ENCODE measurements at places on chromosomes 2 and 18.

DNA sequence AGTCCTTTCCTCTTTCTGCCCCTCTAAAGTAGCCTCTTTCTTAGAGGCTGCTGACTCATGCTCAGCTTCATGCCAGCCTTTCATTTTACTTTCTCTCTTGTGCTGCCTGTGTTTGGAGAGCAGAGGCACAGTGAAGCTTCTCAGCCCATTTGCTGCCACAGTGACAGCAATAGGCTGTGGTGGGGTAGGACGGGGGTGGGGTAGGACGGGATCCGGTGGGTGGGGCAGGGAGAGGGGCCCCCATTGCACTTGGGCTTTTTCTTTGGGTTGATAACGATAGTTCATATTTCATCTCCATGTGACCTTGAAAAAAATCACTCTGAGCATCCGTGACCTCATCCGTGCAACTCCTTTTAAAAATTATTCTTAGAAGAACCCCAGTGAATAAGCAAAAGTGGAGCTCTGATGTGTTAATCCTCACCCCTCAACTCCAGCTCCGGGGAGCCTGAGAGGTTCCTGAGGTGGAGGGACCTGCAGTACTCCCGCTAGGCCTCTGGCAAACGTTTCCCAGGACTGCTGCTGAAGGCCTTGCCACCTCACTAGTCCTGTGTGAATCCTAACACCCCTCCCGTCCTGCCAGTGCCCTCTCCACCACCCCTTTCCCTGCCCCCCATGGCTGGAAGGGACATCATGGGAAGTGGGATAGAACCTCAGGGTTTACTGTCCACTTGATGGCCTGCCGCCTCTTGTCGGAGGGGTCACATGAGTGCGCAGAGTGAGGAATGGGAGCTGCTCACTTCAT lies 70.8 kb downstream of the INPP4A start:
- peak; percentile 68 for DNase-seq

DNA sequence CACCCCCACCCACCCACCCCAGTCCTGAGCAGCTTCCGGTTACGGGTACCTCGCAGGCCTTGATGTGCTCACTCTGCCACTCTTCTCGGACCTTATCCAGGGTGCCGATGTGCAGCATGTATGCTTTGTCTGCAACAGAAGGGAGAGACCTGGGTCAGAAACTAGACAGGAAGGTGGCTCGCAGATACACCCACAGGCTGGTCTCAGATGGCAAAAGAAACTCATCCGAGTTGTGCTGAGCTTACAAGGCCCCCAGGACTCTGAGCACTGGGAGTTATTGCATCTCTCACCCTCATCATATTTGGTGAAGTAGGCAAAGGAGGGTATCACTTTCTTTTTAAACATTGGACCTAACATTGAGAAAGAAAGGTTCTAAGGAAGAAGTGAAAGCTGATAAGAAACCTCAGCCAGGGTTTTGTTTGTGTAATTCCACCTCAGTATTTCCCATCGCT lies 30.6 kb upstream of the EPG5 start:
- DNase-seq, result no peak

DNA sequence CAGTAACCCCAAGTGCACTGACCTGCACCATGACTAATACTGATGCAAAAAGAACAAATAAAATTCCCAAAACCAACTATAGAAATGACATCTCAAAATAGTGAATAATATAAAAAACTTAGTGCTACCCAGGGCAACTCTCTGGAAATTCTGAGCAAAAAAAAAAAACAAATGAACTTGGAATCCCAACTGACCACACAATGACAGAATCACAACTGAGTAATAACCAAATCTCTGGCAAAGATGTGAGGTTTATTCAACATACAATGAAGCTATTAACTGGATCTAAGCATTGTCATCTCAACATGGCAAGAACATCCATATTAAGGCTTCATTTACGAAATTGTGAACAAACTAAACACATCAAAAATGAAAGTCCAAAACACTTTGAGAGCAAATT lies 22.7 kb downstream of the EXOC6B start:
- peak; percentile 66 for DNase-seq

- DNase-seq, result peak; percentile 83
Observed at GRCh38 chr18:54679318-54680149, 88.5 kb downstream of the DYNAP start.

DNA sequence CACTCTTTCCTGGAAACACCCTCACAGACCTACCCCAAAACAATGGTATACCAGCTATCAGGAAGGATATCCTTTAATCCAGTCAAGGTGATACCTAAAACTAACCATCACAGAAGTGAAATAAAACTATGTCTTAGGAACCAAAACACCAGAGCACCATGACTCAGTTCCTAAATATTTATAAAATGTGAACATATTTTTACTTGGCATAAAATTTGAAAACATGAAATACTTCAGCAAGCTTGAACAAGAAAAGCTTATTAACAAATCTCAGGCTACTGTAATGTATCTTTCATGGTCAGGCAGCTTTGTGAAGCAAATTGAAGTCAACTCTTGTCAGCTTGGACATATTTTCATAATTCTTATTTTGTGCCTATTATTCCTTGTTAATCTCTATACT lies 440.8 kb upstream of the CDH20 start:
- no peak for DNase-seq

- DNase-seq, result peak; percentile 73
Observed at GRCh38 chr2:143397884-143398614, 268.8 kb downstream of the ARHGAP15 start.

DNA sequence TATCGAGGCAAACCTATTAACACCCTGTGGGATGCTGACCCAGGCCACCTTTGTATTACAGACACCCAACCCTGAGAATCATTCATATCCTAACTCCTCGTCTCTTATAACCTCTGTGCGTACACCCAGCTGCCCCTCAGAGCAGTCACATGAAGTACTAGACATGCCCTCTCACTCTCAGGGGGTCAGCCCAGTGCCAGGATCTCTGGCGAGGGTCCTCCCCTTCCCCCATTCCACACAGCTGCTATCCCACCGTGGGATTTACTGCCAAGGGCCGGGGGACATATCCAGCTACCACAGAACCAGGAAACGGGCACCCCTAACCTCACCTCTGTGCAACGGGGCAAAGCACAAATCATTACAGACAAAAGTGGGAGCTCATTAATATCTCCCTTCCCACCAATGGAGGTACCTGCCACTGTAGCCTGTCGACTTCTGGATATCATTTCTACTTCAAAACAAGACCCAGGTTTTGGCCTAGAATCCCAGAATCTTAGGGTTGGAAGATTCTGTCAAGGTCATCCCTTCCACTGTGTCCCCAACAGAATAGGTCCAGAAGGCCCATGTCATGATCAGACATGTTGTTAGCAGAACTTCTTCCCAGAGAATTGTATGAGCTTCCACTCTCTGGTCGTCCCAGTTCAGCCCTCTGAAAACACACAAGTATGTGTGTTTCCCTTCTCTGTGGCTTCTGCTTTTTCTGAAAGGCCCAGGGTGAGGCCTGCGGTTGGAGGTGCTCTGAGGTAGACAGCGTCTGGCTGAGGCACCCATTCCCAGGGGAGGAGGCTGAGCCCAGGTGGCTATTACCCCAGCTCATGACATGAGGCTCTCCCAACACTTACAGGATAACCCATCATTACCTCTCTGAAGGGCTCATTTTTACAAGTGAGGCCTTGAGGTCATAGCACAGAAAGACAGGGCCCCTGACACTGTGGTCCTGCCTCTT lies 1.7 kb downstream of the TMBIM1 start:
- DNase-seq, result no peak

DNA sequence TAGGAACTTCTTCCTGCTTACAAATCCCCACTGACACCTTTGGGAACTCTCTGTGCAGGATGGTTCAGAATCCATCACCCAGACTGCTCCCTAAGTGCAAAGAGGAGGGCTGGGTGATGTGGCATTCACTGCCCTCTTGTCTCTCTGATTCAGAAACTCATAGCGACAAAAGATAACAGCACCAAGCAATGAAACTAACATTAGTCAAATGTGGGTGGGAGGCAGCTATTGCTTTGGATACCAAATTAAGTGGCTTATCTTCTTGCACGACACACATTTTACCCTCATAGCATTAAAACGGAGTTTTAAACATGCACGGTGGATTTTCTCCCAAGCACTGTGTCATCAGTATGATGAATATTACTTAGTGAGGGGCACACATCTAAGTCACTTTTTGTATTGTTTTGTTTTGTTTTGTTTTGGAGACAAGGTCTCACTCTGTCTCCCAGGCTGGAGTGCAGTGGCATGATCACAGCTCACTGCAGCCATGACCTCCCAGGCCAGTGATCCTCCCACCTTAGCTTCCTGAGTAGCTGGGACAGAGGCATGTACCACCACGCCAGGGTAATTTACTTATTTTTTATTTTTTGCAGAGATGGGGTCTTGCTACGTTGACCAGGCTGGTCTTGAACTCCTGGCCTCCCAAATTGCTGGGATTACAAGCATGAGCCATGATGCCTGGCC lies 40.9 kb upstream of the NEB start:
- DNase-seq, result peak; percentile 17

GRCh38 chr2:160224060-160224459 lies 24.0 kb upstream of the ITGB6 start:
- peak; percentile 98 for DNase-seq

DNA sequence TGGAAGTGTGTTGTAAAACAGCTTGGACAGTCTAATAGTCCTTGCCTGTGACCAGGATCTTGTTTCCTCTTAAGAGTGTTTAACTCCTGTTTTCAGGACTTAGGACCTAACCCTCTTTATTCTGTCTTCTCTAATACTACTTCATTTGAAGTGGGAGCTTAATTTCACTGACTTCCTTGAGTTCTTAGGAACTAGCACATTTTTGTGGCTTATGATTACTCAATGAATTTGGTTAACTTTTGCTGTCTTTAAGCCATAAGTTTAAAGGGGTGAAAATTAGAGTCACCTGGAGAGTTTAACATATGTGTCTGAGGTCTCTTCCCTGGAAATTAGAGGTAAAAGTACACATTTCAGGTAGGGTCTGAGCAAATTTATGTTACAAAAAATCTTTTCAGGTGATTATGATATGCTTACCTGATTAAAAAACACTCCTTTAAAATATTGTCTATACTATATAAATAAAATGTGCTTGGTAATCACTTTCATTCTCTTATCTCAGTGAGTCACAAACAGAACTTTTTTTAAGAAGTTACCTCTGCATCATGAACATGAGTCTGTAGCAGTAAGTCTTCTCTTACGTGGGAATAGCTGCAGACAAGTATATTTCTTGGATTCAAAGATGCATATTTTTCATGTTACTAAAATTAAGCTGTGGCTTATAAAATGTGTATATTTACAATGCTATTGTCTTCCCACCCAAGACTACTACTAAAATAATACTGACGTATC lies 52.7 kb downstream of the ATP9B start:
- DNase-seq, result peak; percentile 64

GRCh38 chr2:11008773-11009172 lies 97.0 kb downstream of the KCNF1 start:
- no peak for DNase-seq

DNA sequence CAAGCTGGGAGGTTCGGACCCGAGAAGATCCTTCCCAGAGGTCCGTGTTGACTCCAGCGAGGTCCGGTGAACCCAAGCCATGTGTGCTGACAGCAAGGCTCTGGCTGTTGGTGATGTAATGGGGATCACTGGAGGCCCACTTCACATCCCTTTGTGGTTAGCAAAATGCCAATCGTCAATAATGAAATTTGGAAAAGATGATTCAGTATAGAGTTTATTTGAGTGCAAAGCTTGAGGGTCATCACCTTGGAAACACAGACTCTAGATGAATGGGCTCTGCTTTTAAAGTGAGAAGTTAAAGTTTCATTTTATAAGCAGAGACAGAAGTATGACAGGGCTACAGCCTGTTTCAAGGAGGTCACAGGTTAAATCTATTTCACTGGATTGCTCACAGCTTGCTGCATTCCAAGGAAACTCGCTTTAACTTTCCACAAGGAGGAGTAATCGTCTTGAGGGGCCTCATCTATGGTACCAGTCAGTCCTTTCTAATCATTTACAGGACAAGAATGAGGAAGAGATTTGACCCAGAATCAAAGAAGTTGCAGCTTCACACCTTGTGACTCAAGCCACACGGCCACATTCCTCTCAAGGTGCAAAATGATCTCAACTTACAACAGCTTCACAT lies 140.5 kb downstream of the TPO start:
- peak; percentile 88 for DNase-seq
